ENCODE measurements at places on chromosomes 6 and 20.

DNA sequence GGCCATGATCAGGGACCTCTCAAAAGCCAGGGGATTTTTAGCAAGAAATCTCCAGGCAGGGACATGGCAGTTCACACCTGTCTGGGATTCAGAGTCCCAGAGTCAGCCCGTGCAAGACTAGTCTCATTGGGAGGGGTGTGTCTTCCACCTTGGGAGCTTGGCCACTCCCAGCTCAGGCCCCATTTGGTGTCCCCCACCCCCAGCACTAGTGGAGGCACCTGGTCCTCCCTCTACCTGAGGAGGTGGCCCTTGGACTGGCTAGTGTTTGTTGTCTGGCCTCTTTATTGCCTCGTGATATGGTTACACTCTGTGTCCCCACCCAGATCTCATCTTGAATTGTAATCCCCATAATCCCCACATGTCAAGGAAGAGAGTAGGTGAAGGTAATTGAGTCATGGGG is 140.8 kb upstream of the PHACTR3 start:
- no peak for DNase-seq

DNA sequence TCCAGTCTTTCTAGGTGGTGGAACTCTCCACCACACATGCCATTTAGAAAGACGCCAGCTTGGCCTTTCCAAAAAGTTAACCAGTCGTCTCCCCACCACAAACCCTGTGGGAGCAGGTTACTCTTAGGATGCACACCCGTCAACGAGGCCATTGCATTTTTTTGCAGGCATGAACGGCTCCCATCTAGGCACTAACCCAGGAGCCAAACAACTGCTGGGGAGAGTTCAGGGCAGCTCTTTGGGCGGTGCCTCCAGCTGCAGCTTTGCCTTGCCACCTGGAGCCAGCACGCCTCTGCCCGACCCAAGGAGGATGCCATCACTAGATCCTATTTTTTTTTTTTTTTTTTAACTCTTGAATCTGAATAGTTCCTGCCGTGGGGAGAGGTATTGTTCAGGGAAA is 39.9 kb downstream of the TBC1D7 start:
- DNase-seq, result no peak

DNA sequence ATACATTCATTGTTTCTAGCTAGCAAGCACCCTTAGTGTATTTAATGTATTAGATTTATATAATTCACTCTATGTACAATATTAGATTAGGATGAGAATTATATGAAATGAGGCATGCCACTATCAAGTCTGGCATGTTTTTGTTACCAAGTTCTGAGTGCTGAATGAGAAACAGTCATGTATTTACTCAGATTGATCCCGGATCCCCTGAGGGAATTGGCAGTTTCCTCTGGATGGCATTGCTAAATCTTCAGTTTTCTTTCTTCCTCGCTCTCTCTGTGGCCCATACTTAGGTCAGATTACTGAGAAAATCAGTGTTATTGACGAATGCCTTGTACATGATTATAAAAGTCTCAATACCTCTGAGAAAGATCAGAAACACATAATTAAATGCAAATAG is 66.6 kb downstream of the CDKAL1 start:
- no peak for DNase-seq

- DNase-seq, result no peak
Measured at GRCh38 chr6:144248003-144248402, 37.1 kb upstream of the UTRN start.

DNA sequence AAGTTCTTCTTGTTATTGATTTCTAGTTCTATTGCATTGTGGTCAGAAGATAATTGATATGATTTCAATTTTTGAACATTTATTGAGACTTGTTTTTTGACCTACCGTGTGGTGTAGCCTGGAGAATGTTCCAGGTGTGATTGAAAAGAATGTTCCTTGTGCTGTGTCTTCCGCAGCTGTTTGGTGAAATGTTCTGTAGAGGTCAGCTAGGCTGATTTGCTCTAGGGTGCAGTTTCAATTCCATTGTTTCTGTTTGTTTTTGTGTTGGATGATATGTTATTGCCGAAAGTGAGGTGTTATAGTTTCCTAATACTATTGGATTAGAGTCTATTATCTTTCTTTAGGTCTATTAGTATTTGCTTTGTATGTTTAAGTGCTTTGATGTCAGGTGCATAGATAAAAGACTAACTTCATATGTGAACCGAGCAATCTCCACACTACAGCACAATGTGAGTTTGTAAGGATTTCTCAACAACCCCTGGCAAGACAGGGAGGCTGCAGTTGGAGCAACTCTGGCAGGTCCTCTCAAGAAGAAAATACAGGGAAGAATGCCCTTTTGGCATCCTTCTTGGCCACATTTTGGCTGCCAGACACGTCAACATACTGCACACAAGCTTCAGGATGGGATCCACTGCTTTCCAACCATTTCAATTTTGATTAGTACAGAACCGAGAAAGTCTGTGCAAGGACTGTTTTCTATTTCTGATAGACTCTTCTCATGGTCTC is 320.7 kb downstream of the RNF144B start:
- no peak for DNase-seq

DNA sequence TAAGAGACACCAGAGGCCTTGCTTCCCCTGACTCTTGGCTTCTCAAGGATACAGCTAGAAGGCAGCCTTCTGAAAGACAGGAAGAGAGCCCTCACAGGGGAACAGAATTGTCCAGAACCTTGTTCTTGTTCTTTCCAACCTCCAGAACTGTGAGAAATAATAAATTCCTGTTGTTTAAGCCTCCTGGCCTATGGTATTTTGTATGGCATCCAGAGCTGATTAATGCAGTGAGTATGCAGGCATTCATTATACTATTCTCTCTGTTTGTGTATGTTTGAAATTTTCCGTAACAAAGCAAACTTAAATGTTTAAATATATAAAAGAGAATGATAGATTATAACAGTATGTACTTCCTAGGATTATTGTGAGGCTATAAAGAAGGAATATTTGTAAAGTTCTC is 903.4 kb upstream of the FLRT3 start:
- DNase-seq, result no peak

DNA sequence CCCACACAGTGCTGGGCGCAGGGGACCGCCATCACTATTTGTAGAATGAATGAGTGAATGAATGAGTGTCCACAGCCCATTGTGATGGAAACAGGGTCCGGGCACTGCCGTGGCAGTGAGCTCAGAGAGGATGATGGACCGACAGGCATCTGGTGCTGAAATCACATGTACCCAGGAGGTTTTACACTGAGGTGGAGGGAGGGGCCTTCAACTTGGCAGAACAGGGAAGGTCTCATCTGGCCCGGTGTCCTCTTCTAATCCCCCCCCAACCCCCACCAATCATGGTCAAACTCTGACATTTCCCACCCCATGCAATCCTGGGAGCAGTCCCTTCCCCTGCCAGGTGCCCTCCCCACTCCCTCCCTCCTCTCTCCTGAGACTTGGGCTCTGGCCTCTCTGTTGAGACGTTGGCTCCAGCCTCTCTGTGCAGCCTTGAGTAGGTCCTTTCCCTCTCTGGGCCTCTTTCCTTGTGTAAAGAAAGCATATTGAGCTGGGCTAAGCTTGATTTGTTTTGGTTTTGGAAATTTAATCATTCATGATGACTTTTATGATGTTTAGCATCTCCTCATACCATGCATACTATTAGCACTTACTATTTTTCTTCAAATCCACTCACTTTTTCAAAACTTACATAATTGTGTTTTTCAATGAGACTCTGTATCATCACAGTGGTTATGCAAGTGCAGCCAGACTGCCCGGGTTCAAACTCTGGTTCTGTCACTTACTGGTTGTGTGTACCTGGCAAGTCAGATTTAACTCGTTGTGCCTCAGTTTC is 10.8 kb downstream of the KIAA1755 start:
- no peak for DNase-seq

GRCh38 chr20:8150591-8150990 is 18.5 kb downstream of the PLCB1 start:
- no peak for DNase-seq

GRCh38 chr6:126620719-126621118 is 280.8 kb downstream of the CENPW start:
- no peak for DNase-seq

- no peak for DNase-seq
Measured at GRCh38 chr6:169237496-169238134, 16.0 kb downstream of the THBS2 start.

DNA sequence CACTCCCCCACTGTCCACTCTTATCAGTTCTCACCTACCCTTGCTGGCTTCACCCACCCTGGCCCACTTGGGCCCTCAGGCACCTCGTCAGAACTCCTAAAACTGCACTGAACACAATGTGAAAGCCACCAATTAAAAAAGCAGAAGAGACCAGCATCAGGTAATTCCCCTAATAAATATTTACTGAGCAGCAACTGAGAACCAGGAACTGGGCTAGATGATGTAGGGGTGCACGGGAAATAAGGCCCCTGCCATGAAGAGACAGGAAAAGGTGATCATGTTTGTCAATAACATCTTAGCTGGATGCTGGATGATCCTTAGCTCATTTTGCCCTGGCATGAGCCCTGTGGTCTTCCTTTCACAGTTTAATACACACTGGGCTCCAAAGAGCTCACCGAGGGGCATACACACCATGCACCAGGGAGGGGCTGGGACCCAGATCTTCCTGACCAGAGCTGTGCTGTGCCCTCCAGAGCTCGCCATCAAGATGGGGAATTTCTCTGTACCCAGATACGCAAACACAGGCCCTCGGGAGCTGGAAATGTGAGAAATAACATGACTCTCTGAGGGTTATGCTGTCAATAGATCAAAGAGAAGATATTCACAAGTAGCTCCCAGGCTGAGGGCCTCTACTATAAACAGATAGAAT is 113.6 kb upstream of the SLC22A16 start:
- no peak for DNase-seq

- DNase-seq, result no peak
Measured at GRCh38 chr6:169035385-169036240, 218.0 kb downstream of the THBS2 start.

- DNase-seq, result peak; percentile 79
Measured at GRCh38 chr6:72787391-72788031, 165.6 kb downstream of the KCNQ5 start.

- DNase-seq, result peak; percentile 45
Measured at GRCh38 chr6:85516168-85516567, 66.3 kb downstream of the NT5E start.

DNA sequence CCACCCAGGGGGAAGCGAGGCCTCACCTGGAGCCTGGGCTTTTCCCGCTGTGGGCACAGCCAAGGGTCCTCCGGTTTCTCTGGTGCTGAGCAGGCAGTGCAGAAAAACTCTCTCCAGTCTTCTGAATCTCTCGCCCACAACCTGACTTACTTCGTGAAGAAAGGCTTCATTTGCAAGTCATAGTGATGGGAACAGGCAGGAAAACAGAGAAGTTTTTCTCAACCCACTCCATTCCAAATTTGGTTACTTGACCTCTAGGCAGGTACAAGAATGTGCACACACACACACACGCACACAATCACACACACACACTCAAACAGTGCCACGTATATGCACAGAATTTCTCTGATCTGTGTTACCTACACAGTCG is 524.5 kb downstream of the CD83 start:
- no peak for DNase-seq

DNA sequence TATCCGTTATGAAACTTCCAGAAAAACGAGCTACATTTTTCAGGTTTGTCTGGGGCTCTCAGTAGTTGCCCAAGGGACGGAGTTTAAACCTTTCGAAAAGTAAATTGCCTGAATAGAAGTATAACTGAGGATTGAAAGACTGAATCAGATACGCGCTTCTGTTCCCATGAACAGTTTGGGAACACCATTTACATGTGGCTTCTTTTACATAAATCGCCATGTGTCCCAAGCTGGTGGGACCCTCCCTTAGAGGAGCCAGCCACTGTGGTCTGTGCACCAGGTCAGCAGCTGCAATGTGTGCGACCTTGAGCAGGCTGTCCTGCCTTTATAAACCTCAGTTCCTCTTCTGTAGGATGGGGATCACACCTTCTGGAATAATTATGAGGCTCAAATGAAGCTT is 11.0 kb downstream of the ENTPD6 start:
- DNase-seq, result no peak

- no peak for DNase-seq
Measured at GRCh38 chr6:46315589-46315988, 144.8 kb upstream of the ENPP5 start.

GRCh38 chr20:1894471-1894950 is 696 bp upstream of the SIRPA start:
- DNase-seq, result peak; percentile 45

- no peak for DNase-seq
Measured at GRCh38 chr20:437787-438486, 24.4 kb downstream of the TBC1D20 start.

DNA sequence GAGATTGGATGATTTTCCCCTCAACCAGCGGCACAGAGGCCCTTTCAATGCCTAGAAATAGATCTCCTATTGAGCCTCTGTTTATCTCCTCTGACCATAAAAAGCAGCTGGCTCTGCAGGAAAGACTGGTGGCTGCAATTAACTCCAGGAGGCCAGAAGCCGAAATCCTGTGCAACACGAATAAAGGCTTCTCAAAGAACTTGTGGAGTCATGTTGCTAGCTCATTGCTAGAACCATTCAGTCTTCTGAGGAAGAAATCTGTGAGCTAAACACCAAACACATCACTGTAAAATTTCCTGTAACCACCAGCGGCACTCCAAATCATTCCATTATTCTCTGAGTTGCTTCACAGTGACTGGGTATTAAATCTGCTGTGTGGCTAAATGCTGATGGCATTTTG is 49.1 kb upstream of the TPD52L1 start:
- DNase-seq, result no peak

GRCh38 chr6:9507136-9507895 is 907.6 kb downstream of the TFAP2A start:
- DNase-seq, result no peak

- DNase-seq, result no peak
Measured at GRCh38 chr20:59678288-59678687, 73.9 kb downstream of the PHACTR3 start.

GRCh38 chr6:279341-280029 is 12.8 kb upstream of the DUSP22 start:
- no peak for DNase-seq

DNA sequence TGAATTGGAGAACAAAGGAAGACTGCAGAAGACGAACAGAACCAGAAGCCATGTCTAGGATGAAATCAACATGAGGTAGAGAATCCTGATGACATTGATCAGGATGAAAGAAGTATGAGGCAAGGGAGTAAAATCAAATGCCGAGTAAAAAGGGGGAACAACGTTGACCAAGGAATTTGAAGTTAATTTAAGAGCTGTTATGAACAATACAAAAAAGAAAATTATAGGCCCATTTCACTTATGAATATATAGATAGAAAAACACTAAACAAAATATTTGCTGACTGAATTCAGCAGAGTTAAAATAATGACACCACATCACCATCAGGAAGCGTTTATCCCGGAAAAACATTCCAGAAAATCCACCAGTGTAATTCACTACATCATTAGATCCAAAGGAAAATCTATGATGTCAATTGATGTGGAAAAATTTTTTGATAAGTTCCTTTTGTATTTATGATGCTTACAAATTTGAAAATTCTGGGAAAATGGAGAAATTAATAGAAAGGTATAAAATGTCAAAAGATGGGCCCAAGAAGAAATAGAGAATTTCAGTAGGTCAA is 8.1 kb upstream of the CCN5 start:
- no peak for DNase-seq

DNA sequence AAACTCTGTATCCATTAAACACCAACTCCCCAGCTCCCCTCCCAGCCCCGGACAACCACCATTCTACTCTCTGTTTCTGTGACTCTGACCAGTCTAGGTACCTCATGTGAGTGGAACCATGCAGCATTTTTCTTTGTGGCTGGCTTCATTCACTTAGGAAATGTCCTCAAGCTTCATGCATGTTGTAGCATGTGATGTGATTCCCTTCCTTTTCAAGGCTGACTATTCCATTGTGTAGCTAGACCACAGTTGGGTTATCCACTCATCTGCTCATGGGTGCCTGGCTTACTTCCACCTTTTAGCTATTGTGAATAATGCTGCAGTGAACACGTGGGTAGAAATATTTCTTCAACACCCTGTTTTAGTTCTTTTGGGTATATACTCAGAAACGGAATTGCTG is 8.8 kb upstream of the BPHL start:
- DNase-seq, result no peak
